ENCODE measurements at places on chromosomes 6 and 20. TPM values are rescaled to one million over a fixed set of nuclear protein-coding genes. Genes with fewer than 3 reads are reported as not detected.

CRIP3 gene
- total RNA-seq: 1.5 TPM

HLA-DRB5 gene
- total RNA-seq: not detected

PLG gene
- 0.73 TPM for total RNA-seq

ASIP gene
- total RNA-seq: not detected

VGLL2 gene
- total RNA-seq: not detected

- no peak for DNase-seq
Observed at GRCh38 chr6:146582857-146583256, 15.9 kb upstream of the ADGB start.

- no peak for DNase-seq
Observed at GRCh38 chr6:10939840-10940239, 53.0 kb downstream of the SYCP2L start.

GRCh38 chr20:14790771-14791620 is 453.6 kb upstream of the FLRT3 start:
- DNase-seq: no peak

DNA sequence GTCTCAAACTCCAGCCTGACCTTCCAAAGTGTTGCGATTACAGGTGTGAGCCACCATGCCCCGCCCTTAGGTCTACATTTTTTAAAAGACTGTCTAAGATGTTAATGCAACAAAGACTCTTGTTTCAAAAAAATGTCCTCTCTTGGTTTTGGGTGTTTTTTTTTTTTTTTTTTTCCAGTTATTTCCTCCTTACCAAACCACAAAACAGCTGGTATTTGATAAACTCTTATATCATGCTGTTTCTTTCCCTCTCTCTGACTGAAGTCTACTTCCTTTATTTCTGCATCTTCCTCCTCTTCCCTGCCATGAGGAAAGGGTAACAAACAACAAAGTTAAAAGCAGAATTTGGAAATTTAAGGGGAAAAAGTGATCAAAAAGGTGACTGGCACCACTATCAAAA is 21.2 kb downstream of the STK38 start:
- DNase-seq: no peak

Measured in T-cell (primary cell).